Epithelial cell of proximal tubule (primary cell): ENCODE measurements at places on chromosomes 3 and 15.

GRCh38 chr15:29472901-29473445, 203.4 kb upstream of the NSMCE3 start:
- no peak for DNase-seq

DNA sequence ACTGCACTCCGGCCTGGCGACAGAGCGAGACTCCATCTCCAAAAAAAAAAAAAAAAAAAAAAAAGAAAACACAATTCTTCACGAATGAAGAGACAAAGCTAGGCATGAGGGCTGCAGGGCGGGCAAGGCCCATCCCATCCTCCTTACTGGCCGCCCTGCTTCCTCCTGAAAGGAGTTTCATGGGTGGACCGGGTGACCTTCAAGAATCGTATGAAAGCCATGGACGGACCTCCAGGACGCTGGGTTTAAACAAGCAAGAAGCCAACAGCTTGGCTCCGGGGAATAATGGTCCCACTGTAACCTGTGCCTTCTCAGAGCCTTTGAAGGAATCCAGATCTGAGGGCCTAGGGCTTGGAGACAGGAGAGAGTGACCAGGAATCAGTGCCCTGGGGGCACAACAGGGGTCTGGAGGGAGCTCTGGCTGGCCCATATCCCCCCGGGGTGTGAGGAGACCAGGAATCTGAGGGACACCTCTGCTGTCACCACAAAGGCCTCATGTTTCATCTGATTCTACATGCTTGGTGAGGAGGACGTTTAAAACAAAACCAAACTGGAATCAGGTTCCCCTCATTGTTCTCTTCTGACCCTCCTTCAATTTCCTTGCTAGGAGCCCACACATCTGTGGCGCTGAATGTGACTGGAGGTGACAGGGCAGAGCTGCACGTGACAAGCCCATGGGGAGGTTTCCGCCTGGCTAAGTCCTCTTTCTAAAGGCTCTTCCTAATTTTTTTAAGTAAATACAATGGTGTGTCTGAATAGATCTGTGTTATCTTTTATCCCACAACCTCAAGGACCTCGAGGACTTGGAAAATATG, 46.1 kb downstream of the WHAMM start:
- DNase-seq: no peak

DNA sequence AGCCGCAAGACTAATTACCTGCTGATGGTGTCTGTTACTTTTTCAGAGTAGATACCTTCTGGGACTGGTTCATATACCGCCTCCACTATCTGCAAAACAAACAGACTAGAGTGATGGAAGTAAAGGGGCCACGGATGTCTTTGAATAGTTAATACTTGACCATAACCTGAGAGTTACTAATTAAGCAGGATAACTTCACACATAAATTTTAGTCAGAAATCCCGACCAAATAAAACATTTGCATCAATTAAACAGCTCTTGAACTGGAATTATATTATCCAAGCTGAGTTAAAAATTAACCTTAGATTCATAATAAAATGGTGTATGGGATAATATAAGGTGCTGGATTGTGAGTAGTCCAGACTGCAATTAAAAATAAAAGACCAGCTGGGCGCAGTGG, 167.7 kb downstream of the NEK10 start:
- peak; percentile 18 for DNase-seq

- DNase-seq: no peak
Observed at GRCh38 chr3:14920536-14920935, 26.8 kb upstream of the NR2C2 start.

DNA sequence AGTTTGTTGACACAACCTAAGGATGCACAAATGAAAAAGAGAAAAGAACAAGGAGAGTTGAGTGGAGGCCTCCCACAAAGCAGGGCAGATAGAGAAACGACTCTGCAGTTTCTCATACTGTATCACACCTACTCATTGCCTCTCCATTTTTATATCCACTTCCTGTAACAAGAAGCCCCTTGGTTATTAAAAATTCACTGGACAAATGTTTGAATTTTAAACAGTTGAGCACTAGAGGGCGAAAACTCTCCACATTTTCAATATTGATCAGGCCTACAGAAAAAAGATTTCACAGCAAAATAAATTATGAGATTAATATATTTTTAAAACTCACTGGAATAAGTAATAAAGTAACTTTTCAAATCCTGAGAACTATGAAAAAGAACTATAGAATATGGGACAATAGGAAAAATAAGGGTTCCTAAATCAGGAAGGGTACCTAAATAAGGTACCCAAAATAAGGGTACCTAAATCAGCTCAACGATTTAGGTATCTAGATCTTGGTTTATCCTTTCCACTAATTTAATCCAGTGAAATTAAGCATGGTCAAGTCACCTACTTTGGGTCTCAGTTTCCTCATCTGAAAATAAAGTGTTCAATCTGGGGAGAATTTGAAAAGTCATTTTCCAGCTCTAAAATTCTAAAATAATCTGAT, 47.0 kb upstream of the PPIB start:
- DNase-seq: no peak

DNA sequence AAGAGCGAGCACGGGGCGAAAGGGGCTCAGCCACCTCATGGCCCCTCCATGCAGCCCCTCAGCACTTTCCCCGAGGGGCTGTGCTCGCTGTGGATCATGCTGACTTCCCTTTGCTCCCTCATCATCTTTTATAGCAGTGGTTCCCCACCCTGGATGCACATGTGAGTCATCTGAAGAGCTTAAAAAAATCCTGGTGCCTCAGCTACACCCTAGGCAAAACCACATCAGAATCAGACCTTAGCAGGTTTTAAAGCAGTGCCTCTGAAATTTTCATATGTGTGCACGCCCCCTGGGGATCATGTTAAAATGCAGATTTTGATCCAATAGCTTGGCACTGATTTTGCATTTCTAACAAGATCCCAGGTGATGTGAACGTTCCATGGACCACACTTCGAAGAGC, 50.9 kb downstream of the FEM1B start:
- no peak for DNase-seq

DNA sequence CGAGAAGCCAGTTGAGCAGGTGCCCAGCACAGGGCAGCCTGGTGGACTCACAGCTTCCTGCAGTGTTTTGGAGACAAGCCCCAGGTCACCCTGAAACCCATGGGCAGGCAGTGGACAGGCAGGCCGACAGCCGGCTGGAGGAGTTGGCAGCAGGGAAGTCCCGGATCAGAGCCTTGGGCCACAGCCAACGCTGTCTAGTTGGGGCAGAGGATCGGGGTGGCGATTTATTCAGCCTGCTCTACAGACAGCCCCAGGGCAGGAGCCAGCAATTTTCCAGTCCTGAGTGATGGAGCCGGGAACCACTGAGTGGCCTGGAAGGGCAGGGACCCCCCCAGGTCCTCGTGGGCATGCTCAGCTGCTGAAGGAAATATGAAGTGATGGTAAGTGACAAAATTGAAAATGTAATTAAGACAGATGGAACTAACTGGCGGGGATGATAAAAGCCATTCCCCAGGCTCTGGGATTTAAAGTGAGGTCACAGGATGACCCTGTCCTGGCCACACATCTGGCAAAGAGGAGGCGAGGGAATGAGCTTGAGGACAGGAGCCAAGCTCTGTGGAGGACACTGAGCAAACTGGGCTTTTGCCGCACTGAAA, 34.4 kb upstream of the TBC1D21 start:
- DNase-seq: no peak

- DNase-seq: no peak
Observed at GRCh38 chr15:95647531-95648277, 682.8 kb upstream of the NR2F2 start.

GRCh38 chr3:100865442-100865841, 127.8 kb downstream of the ABI3BP start:
- no peak for DNase-seq

DNA sequence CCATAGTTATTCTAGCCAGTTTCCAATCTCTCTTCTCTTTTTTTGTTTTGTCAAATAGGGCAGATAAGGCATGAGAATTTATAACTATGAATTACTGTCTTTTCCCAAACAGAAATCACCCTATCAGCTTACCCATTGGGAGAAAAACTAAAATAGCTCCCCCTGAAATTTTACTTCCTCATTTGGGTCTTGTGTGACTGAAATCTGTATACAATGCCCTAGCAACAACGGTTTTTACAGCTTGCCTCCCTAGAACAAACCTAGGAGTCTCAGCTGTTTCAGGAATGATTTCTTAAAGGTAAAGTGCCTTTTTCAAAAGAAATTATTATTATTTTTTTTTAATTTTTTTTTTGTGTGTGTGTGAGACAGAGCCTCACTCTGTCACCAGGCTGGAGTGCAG, 56.8 kb downstream of the CD86 start:
- no peak for DNase-seq

- no peak for DNase-seq
Observed at GRCh38 chr3:172617976-172618375, 92.9 kb downstream of the NCEH1 start.

DNA sequence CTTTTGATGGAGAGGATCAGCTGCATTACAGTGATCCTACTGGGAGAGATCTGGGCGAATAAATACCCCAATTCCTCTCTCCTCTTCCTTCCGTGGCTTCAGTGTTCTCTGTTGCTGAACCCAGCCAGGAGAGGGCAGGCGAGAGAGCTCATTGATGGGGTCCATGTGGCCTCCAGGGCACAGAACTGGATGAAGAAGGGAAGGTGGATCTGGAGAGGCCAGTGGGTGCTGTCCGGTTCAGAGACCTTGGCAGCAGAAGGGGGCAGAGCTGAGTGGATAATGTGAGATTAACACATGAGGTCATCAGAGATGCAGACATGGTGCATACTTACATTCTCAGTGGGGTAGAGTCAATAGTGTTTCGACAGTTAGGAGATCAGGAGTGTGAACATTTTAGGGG, 193.6 kb downstream of the CLSTN2 start:
- DNase-seq: no peak

DNA sequence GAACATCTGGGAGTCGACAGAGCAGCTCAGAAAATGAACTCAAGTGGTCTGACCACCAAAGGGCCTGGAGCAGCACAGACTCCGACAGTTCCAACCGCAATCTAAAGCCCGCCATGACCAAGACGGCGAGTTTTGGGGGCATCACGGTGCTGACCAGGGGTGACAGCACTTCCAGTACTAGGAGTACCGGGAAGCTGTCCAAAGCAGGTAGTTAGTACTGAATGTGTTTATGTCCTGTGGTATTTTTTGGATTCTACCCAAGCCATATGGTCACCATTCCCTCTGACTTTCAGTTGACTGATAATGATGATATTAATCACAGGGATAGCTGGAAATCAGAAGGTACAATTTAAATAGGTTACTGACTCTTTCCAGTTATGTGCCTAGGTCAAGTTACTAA, 82.3 kb downstream of the ARPP21 start:
- no peak for DNase-seq

- DNase-seq: no peak
Observed at GRCh38 chr15:31178705-31179104, 77.2 kb upstream of the TRPM1 start.

DNA sequence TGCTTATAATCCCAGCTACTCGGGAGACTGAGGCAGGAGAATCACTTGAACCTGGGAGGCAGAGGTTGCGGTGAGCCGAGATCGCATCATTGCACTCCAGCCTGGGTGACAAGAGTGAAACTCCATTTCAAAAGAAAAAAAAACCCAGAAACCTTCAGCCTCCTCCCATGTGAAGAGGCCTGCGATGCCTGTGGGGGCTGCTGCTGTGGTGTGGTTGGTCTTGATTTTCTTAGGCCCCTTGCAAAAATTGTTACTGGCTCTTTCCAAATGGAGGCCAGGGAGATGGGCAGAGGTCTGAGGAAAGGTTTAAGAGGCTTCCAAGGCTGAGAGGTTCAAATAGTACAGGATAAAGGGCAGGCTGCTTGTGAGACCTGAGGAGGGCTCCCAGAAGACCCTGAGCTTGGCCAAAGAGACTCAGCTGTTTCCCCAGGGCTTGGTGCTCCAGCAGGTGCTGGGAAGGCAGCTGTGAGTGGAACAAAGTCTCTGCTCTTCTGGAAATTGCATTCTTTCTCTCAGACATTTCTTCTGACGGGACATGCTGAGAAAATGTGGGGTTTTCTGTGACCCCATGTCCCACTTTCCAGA, 18.4 kb downstream of the GCSAM start:
- DNase-seq: no peak

DNA sequence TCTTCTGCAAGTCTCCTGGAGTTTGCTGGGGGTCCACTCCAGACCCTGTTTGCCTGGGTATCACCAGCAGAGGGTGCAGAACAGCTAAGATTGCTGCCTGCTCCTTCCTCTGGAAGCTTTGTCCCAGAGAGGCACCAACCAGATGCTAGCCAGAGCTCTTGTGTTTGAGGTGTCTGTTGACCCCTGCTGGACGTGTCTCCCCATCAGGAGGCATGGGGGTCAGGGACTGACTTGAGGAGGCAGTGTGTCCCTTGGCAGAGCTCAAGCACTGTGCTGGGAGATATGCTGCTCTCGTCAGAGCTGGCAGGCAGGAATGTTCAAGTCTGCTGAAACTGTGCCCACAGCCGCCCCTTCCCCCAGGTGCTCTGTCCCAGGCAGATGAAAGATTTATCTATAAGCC, 86.5 kb downstream of the TPRG1 start:
- DNase-seq: no peak

DNA sequence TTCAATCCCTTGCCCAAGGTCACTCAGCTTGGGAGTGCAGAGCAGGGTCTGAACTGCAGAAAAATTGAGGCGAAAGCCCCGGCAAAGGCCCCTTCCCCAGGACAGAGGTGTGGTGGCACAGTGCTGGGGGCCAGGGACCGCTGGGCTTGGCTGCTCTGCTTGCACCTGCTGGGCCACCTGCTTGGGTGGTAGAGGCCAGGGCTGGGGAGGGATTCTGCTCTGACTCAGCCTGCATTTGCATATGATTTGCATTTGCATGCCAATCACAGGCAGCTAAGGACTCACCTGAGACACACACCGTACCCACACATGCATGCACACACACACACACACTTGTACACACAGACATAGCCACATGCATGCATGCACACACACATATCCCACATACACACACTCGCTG, 9.9 kb downstream of the GRM2 start:
- DNase-seq: no peak

- no peak for DNase-seq
Observed at GRCh38 chr3:127753338-127753737, 69.0 kb downstream of the MGLL start.

- no peak for DNase-seq
Observed at GRCh38 chr3:160049038-160049437, 60.4 kb downstream of the IL12A start.

- DNase-seq: no peak
Observed at GRCh38 chr15:67750371-67750770, 74.9 kb upstream of the SKOR1 start.

DNA sequence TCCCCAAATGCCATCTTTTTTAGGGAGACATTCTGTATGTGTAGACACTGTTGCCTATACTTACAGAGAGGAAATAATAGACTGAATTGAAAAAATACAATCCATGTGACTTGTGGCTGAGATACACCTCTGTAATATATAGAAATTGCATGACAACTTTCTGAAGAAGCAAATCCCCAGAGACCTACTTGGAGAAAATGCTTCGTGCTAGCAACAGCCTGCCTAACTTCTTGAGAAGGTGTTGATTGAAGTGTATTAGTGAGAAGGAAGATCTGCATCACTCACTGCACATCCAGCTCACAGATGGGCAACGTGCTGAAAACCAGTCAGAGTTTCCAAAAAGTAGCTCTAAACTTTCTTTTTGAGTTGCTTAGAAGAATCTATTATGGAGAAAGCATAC, 404.1 kb downstream of the EPHB1 start:
- no peak for DNase-seq

GRCh38 chr3:6935970-6936369, 75.1 kb downstream of the GRM7 start:
- no peak for DNase-seq
